ENCODE measurements at places on chromosomes 5 and 9.

GRCh38 chr9:14485366-14485765 lies 171.4 kb upstream of the NFIB start:
- DNase-seq: no peak

DNA sequence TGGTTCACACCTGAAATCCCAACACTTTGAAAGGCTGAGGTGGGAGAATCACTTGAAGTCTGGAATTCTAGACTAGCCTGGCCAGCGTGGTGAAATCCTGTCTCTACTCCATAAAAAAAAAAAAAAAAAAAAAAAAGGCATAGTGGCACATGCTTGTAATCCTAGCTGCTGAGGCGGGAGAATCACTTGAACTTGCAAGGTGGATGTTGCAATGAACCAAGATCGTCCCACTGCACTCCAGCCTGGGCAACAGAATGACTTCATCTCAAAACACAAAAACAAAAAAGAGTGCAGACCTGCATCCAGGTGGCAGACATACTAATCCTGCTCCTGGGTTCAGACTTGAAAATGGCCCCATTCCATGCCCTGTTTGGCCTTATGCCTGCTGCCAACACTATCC lies 21.8 kb upstream of the ADAMTS19 start:
- no peak for DNase-seq

- DNase-seq: no peak
Observed at GRCh38 chr9:18636781-18637180, 162.8 kb downstream of the ADAMTSL1 start.

- no peak for DNase-seq
Observed at GRCh38 chr9:132833550-132834121, 44.4 kb downstream of the AK8 start.

DNA sequence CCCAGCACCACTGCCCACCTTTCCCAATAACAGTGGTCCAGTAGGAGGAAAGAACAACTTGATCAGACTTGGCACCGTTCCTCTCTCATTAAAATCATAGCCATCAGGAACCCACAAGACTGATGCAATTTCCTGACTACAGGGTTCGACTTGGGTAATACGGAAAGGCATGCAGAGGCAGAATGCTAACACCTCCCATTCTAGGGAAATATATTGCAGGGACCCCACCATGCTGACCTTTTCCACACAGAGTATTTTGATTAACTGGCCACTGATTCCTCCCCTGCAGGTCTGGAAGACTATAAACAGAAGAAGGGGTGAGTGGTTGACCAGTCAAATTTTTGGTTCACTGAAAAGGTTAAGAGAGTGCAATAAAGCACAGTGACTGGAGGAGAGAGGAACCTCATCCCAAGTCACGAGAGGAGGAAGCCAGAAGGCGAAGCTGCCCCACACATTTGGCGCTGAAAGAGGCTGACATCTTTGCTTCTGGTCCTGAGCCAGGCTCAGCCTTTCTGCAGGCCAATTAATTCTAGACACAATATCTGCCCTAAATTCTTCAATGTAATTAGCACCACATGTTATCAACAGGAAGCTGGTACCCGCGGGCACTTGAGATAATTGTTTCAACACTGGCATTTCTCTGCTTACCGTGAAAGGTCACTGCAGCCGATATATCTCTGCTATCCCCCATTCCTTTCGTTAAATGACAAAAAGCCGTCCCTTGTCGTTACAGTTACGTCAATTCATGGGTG lies 64.7 kb upstream of the SPOCK1 start:
- DNase-seq: no peak

- DNase-seq: no peak
Observed at GRCh38 chr5:77156379-77156778, 54.1 kb upstream of the PDE8B start.

- no peak for DNase-seq
Observed at GRCh38 chr9:85212887-85213286, 528.9 kb downstream of the AGTPBP1 start.

GRCh38 chr9:95406121-95406520 lies 88.6 kb upstream of the FANCC start:
- DNase-seq: no peak

Measured in endothelial cell (in vitro differentiated cells).